T-helper 9 cell (primary cell): ENCODE measurements at places on chromosomes 16 and 17.

GRCh38 chr16:88737298-88738150, 31.2 kb downstream of the CTU2 start:
- peak; percentile 68 for DNase-seq

DNA sequence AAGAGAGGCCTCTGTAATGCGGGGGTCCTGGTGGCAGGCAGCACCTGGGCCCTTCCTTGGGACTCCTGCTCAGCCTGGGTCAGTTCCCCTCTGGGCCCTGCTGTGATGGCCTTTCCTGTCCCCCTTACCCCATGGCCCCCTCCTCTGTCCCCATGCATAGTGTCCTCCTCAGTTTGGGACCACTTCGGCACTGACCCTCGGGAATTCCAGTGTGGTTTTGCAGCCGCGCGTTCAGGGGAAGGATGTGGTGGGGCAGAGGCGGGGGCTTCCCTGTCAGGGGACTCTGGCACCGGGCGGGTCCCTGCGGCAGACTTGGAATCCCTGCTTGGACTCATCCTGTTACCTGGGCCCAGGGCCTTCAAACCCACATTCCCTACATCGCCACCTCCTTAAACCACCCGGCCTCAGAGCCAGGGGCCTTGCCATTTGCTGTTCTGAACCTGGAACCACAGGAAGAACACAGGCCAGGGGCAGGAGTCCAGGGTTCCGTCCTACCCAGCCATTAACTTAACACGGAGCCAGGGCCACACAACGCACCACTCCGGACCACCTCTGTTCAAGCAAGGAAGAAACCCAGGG, 31.4 kb upstream of the EIF1 start:
- DNase-seq: no peak

GRCh38 chr17:17849845-17850373, 13.1 kb upstream of the SREBF1 start:
- peak; percentile 42 for DNase-seq

DNA sequence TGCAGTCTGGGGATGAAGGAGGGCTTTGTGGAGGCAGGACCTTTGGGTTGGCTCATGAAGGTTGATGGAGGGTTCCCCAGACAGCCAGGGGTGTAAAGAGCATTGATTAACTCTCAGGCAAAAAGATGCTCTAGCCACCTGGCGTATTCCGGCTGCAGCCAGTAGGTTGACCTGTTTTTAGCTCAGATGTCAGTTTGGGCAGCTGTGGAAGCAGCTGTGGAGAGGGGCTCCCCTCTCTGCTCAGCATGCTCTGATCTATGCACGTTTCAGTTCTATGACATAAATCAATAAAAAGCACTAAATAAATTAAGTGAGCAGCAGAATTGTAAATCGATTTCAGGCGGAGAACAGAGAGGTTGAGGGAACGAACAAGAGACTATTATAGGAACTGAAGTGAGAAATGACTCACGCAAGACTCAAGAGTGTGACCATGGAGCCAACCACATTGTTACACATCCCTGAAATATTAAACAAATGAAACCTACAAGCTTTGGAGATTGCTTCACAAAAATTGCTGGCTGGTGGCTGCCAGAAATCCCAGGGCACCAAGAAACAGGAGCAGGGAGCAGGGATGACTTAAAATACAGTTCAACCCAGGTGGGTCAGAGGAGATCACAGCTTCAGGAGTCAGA, 111.9 kb downstream of the GSG1L start:
- no peak for DNase-seq

DNA sequence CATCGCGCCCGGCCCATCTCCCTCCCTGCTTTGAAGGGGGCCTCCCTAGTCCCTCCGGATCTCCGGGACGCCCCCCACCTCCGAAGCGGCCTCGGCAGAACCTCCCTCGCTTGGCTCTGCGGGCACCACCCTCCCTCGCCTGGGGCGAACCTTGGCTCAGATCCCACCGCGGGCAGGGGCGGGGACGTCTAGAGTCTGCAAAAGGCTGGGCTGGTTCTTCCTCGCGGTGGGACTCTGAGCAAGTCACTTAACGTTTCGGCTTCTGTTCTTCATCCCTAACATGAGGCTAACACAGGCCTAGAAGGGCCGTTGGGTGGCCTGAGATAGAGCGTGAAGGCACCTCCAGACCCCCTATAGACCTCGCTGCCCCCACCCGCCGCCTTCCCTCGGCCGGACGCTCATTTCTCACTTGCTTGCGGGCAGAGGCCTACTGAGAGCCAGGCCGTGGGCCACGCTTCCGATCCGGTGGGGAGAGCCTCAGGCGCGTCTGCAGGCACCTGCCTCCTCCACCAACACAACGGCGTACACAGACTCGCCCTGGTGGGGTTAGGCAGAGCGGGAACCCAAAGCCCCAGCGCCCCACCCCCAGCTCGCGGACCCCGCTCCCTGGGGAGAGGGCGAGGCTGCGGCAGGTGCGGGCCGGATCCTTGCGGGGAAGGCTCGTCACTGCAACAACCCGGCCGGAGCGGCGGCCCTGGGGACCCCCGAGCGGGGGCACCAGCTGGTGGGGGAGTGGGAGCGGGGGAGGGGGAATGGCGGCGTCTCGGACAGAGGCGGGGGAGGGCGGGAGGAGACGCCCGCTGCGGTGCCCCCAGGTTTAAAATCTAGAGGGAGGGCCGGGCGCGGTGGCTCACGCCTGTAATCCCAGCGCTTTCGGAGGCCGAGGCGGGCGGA, 5.4 kb downstream of the MYO1C start:
- peak; percentile 73 for DNase-seq

DNA sequence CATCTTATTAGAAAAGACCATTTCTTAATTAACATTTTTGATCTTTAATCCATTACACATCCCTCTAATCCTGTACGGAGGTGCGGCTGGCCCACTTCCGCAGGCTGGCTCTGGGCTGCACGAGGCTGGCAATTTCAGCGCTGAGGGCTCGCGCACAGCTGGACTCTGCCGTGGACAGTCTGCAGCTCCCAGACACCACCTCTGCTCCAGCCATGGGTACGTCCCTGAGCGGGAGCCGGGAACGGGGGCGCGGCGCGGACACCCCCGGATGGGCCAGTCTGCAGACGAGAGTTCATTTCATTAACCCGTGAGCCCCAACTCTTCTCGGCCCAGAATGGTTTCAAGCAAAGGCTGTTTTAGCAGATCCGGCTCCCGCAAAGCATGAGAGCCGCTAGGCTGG, 87.9 kb downstream of the ZNF423 start:
- no peak for DNase-seq

DNA sequence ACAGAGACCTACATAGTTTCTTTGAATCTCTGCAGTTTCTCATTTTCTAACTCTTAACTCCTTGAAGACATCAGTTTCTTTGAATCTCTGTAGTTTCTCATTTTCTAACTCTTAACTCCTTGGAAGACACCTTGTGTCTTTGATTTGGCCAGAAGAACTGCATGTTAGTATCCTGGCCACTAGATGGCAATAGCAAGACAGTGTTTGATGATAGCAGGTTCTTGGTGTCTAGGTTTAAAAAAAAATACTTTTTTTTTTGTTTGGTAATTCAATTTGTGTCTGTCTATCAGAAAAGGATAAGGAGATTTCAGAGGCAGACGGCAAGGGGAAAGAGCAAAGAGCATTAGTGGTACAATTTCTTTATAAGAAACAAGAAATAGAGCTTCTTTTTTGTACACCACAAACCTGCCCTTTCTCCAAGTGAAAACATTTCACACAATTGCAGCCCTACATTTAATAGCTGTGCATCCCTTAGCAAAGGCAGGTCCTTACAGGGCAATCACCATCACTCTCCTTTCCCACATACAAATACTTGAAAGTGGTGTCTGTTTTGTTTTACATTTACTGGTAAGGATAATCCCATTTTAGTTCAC, 1324.9 kb upstream of the CDH8 start:
- no peak for DNase-seq

GRCh38 chr17:3534881-3535252, 22.7 kb downstream of the TRPV3 start:
- DNase-seq: no peak

GRCh38 chr17:19328441-19329061, 34.0 kb downstream of the B9D1 start:
- DNase-seq: no peak

DNA sequence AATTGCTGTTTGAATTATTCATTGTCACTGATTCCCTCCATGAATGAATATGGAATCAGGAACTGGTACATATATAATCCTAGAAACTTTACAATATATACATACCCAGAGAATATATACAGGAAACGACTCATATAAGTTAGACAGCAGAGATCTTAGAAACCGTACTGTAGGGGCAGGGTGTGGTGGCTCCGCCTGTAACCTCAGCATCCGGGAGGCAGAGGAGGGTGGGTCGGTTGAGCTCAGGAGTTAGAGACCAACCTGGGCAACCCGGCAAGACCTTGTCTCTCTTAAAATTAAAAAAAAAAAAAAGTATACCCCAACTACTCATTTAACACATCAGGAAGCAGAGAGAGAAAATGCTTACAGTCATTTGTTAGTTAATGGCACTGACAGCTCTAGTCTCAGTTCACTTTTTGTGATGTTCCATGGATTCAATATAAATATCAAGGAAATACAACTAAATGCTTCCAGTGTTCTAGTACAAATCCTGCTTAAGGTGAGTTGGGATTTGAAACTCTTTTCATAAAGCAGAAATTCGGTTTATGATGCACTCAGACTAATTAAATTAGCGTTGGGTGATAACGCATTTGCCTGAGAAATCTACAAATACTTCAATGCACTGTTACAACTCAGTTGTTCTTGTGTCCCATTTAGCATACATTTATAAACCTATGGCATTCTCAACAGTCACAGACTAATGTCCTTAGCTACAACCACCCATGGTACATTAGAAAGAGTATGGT, 5.6 kb downstream of the GLG1 start:
- peak; percentile 58 for DNase-seq

DNA sequence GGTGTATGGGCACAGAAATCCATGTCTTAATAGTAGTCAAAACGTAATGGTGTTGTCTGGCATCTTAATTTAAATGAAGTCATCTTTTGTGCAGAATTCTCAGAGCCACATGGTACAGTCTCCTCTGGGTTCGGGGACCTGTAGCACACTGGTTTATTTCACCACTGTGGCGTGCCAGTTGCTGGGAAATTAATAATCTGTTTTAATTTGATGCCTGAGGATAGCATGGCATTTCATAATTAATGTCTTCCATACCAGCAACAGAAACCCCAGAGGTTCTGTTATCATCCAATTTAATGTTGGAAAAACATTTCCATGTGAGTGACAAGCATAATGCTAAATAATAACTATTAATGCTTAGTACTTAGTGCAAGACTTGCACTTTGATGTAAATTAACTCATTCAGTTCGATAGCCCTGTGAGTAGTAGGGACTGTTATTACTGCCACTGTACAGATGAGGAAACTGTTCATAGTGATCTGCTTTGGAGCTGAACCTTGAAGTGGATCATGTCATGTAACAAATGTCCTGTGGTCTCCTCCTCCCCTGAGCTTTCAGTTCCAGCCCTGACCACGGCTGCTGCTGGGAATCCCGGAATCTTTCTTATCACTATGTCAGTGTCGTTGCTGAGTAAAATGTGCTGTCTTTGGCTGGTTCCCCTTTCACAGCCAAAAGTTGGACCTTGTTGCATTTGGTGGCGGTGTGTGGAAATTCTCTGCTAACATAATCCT, 51.2 kb downstream of the SNX29 start:
- no peak for DNase-seq

GRCh38 chr17:7922269-7922844, 6.3 kb upstream of the RNF227 start:
- DNase-seq: no peak

- DNase-seq: no peak
Measured at GRCh38 chr17:75111777-75112335, 2.1 kb downstream of the ARMC7 start.

DNA sequence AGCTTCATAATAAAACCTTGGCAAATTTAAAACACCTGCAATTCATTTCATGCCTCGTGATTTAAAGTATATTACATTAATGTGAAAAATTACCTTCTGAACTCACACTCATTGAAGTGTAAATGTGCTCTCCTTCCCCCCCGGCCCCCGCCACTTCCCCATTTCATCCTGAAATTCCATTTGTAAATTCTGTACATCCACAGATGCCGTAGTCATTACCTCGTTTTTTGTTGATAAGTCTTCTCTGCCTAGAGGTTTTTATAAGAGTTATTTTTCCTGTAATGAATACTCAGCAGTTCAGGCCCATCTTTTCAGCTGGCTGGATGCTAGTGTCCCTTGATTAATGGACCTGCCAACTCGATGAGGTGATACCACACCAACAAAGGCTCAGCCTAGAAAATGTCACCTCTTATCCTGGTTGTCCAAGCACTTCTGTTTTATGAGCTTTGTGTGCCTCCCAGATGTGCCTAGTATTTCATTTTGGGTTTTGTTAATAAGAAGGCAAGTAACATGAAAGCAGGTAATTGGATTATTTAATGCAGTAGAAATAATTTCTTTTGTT, 64.8 kb upstream of the KIFC3 start:
- no peak for DNase-seq

DNA sequence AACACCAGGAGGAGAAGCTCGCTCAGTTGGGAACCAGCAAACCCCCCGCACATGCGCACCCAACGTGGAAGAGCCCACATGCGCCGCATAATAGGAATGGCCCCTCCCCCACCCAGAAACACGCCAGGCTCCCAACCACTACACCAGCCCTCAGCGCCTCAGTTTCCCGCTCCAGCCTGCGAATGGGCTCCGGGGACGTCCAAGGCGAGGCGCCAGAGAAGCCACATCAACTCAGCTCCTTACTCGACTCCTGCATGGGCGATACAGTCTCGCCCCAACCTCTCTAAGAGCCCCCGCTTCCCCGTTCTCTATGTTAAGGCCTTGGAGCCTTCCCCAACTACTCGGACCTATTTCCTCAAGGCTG, 504 bp downstream of the SRSF1 start:
- peak; percentile 35 for DNase-seq

GRCh38 chr17:18321309-18321708, 6.2 kb downstream of the SMCR8 start:
- DNase-seq: no peak

DNA sequence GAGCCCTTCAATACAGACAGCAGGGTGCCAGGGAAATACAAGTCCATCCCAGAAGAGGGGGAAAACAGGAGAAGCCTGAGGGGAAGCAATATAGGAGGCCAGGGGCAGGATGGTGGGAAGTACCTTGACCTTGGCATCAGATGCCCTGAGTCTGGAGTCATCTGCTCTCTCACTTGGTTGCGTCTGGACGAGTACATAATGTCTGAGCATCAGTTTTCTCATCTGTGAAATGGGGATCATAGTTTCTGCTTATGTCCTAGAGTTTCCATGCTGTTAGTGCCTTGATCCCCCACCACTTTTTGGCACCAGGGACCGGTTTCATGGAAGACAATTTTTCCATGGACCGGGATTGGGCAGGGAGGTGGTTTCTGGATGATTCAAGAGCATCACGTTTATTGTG, 2.3 kb downstream of the STAT5A start:
- no peak for DNase-seq

GRCh38 chr17:65202844-65203571, 65.8 kb downstream of the RGS9 start:
- no peak for DNase-seq
